ENCODE measurements at places on chromosomes 1 and 21.

- DNase-seq, result no peak
Measured at GRCh38 chr1:109807402-109807801, 43.7 kb upstream of the EPS8L3 start.

GRCh38 chr1:244869364-244869827 is 5.1 kb upstream of the HNRNPU start:
- DNase-seq, result no peak

GRCh38 chr1:19138331-19138730 is 71.7 kb downstream of the UBR4 start:
- no peak for DNase-seq

- DNase-seq, result no peak
Measured at GRCh38 chr1:35288761-35289160, 20.3 kb downstream of the ZMYM4 start.

- no peak for DNase-seq
Measured at GRCh38 chr1:231887166-231887565, 260.6 kb downstream of the DISC1 start.

DNA sequence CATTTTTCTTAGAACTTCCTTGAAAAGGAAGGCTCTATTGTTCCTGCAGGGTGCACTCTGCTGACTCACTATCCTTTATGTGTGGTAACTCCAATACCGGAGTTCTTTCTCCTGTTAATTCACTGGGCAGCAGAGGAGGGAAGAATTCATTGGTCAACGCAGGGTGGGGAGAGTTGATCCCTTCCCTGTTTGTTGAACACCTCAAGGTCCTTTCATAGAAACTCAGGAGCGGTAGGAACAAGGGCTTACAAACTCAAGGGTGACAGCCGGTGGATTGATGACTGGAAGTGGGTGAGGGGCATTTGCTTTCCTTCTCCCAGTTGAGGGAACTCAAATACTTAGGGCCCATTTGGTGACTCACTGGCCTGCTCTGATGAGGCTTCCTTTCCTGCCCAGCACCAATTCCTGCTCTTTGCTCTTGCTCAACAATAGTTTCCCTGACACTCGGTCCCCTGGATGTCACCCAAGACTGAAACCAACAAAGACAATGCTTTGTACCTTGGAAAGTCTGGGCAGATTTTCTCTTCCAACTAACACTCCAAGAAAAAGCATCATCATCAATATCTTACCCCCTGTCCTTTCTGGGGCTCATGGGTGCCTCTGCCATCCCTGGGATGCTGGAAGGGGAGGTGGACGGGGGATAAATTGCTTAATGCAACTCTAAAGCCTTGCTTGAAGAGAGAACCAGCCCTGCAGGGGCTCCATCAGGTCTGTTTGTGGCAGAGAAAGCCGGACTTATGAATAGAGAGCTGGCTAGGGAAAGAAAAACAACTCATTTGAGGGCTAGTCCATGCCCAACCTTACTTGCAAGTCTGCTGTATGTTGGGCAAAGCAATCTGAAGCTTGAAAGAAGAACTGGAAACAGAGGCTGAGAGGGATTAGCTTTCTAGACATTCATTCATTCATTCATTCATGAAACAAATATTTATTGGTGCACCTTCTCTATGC is 9.3 kb downstream of the SLC26A9 start:
- DNase-seq, result no peak

- DNase-seq, result no peak
Measured at GRCh38 chr1:151944857-151945575, 35.7 kb upstream of the THEM4 start.

DNA sequence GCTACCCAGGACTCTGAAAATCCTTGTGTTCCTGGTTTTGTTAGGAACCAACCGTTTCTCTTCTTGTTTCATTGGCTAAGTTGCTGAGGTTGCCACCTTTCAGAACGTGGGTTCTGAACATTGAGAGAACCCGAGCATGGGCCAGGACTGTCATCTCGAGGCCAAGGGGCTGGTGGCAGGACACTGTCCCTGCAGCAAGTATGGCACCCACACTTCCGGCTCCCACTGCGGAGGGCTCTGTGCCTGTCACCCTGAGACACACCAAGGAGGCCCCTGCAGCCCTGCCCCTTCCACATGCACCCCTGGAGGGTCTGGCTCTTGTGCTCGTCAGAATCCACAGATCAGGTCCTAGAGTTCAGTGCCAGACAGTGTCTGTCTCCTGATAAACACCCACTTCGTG is 39.1 kb upstream of the LRRC3 start:
- no peak for DNase-seq

GRCh38 chr1:101567582-101568189 is 330.9 kb downstream of the S1PR1 start:
- peak; percentile 51 for DNase-seq

GRCh38 chr21:40315626-40316025 is 448.4 kb downstream of the PCP4 start:
- no peak for DNase-seq

DNA sequence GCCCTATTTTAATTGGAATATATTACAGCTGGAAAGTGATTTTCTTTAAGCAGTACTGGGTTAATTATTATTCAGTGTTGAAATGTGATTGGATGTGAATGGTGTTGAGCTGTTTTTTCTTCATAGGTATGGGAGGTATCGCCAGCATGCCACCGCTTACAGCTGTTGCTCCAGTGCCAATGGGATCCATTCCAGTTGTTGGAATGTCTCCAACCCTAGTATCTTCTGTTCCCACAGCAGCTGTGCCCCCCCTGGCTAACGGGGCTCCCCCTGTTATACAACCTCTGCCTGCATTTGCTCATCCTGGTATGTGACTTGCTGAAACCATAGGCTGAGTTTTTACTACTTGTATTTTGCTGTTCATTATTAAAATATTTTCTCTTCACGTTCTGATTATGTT is 107.7 kb downstream of the ITSN1 start:
- no peak for DNase-seq

DNA sequence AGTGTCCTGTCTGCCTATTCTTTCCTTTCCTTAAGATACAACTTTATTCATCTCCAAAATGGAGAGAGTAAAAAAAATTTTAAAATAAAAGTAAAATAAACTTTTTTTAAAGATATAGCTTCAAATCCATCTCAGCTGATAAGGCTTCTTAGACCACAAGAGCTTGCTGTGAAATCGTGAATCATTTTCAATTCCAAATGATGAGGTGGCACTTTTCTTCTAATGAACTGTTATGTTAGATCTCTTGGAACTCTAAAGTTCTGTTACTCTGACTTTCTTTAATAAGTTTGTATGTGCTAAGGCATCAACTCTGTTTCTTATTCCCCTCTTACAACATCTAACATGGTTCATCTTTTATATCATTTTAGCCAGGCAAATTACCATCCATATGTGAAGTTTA is 4.5 kb downstream of the SH3GLB1 start:
- DNase-seq, result no peak

- DNase-seq, result no peak
Measured at GRCh38 chr1:28535180-28535579, 17.7 kb upstream of the TRNAU1AP start.

DNA sequence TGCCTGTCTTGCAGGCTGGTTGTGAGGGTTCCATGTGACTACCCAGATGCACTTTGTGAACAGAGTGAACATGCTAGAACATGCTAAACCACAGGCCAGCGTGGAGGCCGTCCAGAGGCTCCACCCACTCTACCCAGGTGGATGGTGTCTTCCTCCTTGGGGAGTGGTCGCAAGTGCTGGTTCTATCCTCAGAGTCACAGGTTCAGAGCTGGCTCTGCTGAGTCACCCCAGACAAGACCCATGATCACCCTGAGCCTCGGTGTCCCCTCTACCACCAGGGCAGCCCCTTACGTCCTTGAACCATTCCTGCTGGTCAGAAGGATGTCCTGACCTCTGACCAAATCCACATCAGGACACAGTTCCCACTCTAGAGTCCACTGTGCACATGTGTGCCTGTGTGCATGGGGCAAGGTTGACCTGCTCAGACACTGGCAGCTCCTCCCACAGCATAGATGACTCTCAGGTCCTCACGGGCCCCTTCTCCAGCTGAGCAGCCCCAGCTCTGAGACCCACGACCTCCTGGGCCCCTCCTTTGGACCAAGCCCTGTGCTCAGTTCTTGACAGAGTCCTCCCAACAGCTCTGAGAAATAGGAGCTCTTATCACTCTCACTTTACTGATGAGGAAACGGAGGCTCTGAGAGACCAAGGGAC is 391.8 kb downstream of the MATN1 start:
- DNase-seq, result no peak

GRCh38 chr1:41390573-41390972 is 29.3 kb downstream of the FOXO6 start:
- DNase-seq, result no peak

GRCh38 chr1:116488071-116488470 is 82.8 kb downstream of the CD58 start:
- DNase-seq, result no peak

- no peak for DNase-seq
Measured at GRCh38 chr1:167774710-167775109, 52.9 kb downstream of the MPZL1 start.

DNA sequence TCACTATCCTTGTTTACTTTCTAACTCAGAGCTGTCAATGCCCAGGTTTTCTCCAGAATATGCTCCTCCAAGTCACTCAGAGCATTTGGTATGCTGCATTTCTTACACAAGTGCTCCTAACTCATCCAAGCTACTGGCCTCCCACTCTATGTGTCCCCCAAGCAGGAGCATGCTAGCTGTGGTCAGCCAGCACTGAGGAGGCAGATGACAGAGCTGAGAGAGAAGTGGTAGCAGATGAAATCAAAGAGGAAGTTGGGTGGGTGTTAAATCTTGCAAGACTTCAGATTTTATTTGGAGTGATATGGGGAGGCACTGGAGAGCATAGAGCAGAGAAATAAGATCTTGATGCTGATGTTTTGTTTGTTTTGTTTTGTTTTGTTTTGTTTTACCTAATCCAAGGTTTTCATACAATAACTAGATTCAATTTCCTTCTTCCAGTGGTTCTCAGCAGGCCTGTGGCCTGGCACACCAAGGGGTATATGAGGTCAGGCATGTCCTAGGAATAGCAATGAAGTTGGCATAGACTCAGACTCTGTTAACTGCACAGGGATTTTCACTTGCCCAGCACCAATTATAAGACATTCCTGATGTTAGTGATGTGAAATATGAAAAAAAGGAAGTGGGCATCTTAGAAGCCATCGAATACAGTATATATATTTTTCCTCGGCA is 3.1 kb upstream of the PGBD5 start:
- no peak for DNase-seq

DNA sequence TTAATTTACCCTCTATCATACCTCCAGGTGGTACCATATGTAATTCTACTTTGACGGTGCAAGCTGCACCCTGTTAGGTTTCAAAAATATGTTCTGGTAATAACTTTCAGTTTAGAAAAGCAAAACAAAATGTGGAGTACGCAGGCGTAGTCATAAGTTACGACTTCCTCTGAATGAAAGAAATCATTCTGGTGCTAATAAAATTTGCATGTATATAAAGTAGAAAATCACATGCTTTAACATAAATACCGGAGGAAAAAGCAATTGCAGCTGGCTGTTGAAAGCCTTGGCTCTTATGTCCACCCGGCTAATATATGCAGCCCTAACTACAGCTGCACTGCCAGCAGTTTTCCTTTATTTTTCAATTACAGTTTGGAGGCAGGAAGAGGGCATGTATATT is 65.2 kb upstream of the TMPRSS15 start:
- DNase-seq, result no peak

DNA sequence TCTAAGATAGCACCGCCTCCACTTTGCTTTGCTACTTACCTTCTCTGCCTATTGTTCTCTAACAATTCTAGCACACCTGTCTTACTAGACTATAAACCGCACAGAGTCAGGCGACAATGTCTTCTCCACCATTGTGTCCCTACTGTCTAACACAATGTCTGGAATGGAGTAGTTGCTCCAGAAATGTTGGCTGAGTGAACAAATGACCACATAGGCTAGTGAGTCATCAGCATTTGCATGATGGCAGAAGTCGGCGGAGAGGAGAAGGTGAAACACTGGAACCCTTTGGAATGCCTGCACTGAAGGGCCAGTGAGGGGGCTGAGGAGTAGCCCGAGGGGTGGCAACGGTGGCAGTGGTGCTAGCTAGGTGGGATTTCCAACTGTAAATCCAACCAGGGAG is 14.0 kb upstream of the PABPC4 start:
- no peak for DNase-seq

DNA sequence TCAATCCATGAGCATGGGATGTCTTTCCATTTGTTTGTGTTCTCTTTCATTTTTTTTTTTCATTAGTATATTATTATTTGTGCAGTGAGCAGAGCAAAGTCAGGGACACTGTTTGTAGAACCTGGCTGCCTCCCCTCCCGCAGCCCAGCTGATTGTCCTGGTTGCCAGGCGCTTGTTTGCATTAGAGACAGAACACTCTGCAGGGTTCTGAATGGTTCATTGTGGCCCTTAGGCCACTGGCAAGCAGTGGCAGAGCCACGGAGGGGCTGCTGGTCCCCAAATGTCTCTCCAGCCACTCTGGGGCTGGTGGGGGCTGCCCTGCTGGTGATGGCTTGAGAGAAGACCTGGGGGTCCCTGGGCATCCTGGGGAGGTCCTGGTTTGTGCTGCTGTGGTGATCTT is 29.0 kb downstream of the ETS2 start:
- no peak for DNase-seq

GRCh38 chr1:54407154-54407403 is 885 bp upstream of the SSBP3 start:
- DNase-seq, result peak; percentile 29

DNA sequence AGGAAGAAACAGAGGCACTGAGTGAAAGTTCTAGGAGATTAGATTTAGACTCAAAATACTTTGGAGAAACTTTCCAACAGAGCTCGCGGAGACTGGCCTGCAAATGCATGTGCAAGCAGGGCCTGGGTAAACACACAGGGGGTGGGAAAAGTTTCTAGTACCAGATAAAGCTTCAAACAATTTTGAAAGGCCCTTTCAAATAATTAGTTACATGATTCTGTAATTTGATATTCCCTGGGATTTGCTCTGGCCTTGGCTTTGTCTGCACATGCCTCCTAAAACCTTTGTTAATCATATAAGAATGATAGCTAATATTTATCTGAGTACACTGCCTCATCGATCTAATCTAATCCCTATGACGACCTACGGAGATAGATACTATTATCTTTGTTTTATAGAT is 31.3 kb downstream of the VTCN1 start:
- DNase-seq, result no peak

GRCh38 chr21:45385549-45386050 is 19.4 kb upstream of the COL18A1 start:
- DNase-seq, result no peak

GRCh38 chr1:68291688-68292384 is 59.5 kb upstream of the WLS start:
- DNase-seq, result no peak

DNA sequence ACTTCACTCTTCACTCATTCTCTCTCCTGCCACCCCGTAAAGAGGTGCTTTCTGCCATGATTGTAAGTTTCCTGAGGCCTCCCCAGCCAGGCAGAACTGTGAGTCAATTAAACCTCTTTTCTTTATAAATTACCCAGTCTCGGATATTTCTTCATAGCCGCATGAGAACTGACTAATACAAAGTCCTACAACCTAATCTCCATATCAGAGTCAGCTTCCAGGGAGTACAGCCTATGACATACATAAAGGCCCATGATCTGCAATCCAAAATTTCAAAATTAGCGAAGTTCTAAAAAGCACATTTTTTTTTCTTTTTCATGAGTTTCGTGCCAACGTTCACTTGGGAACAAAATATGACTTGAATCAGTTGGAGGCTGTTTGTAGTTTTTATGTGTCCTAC is 256.9 kb upstream of the DUSP10 start:
- DNase-seq, result no peak

GRCh38 chr1:25799352-25799934 is 550 bp upstream of the SELENON start:
- no peak for DNase-seq

All from endothelial cell (in vitro differentiated cells).